Hypothalamus (tissue), 51 donors: ENCODE measurements at places on chromosomes 13 and 19.

- no peak for DNase-seq
Measured at GRCh38 chr13:98083507-98083906, 59.4 kb upstream of the FARP1 start.

DNA sequence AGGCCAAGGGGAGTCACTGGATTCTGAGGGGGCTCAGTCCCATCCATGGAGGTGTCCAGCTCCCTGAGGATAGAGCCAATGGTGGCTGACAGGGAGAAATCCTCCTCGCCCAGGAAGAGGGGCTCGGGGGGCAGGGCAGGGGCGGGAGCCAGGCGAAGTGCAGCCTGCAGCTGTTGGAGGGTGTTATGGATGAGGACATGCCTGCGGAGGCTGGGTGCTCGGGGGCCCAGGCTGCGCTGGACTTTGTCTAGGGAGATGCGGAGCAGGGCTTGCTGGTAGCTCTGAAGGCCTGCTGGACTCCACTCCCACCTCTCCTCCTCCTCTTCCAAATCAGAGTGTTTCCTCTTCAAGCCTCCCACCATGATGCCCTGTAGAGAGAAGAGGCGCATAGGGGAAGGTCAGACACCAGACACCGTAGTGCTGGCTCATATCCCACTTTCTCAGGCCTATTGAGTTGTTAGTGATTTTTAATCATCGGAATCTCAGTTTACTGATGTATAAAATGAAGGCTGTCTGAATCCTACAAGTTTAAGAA, 2.3 kb downstream of the SERTAD3 start:
- DNase-seq = no peak

DNA sequence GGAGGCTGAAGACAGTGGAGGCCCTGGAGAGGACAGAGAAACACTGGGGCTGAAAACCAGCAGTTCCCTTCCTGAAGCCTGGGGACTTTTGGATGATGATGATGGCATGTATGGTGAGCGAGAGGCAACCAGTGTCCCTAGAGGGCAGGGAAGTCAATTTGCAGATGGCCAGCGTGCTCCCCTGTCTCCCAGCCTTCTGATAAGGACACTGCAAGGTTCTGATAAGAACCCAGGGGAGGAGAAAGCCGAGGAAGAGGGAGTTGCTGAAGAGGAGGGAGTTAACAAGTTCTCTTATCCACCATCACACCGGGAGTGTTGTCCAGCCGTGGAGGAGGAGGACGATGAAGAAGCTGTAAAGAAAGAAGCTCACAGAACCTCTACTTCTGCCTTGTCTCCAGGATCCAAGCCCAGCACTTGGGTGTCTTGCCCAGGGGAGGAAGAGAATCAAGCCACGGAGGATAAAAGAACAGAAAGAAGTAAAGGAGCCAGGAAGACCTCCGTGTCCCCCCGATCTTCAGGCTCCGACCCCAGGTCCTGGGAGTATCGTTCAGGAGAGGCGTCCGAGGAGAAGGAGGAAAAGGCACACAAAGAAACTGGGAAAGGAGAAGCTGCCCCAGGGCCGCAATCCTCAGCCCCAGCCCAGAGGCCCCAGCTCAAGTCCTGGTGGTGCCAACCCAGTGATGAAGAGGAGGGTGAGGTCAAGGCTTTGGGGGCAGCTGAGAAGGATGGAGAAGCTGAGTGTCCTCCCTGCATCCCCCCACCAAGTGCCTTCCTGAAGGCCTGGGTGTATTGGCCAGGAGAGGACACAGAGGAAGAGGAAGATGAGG, 1.5 kb downstream of the PPP1R15A start:
- DNase-seq = no peak

- DNase-seq = no peak
Measured at GRCh38 chr13:66567899-66568612, 662.1 kb downstream of the PCDH9 start.

DNA sequence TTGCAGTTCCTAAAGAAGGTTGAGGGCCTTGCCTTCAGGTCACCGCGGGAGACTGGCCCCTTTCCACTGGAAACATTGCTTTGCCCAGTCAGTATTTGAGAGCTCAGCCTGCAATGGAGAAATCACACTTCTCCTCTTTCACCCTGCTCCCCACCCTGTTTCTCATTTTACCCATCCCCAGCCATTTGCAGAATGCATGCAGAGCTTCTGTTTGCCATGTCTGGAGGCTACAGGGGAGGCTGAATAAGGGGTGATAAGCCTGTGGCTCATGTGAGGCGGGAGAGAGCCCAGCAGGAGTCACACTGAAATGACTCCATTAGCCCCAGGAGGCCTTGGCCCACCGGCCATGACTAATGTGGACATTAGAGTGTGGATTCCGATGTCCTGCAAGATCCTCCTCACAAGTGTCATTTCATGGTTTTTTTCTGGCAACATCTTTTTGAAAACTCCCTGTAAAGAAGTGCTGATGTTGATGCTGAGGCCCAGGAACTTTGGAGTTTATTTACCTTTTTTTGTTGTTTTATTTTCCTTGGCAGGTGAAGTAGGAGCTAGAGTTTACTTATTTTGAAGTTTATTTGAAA, 6.3 kb downstream of the SPINT2 start:
- DNase-seq = no peak

DNA sequence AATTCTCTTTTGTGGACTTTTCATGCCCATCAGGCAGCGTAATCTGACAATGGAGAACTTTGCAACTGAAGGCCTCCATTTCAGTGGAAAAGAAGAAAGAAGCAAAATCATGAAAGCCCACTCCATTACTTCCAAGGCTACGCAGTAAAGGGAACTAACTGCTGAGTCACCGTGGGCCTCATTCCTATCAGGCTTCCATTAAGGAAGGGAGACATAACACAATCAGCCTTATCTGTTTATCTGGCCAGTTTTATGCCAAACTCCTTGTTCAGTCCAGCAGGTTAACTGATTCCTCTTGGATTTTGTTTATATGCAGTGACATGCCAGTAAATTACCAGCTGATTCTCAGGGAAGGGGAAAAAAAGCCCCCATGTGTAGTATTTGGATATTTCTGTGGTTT, 56.8 kb upstream of the KATNAL1 start:
- no peak for DNase-seq

GRCh38 chr19:5536337-5536894, 31.3 kb downstream of the TINCR start:
- DNase-seq = peak; percentile 18

DNA sequence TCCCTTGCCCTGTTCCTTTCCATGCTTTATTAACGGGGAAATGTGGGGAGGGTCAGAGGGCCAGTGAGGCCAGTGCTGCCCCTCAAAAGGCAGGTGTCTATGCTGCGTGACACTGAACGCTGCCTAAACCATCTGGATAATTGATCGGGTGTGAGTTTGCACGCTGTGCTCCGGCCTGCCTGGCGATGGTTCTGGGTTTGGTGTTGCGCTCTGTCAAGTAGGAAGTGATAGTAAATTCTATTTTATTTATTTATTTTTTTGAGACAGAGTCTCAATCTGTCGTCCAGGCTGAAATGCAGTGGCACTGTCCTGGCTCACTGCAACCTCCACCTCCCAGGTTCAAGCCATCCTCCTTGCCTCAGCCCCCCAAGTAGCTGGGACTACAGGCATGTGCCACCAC, 86.5 kb downstream of the ATP11A start:
- no peak for DNase-seq

DNA sequence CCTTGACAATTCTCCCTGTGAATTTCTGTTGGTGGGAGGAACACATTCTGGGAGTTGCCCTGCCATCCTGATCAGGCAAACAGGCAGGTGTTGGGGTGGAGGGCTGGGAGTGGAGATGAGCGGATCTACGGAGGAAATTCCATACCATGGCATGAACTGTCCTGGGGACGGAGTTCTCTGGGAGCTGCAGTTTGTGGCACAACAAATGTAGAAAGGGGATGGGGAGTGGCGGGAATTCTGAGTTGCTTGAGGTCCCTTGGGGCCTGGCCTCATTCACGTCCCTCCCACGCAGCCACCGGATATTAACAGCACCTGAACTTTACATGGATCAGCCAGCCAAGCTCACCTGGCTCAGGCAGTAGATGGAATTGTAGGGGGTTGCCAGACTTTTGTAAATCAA, 70.0 kb downstream of the CHST8 start:
- no peak for DNase-seq

DNA sequence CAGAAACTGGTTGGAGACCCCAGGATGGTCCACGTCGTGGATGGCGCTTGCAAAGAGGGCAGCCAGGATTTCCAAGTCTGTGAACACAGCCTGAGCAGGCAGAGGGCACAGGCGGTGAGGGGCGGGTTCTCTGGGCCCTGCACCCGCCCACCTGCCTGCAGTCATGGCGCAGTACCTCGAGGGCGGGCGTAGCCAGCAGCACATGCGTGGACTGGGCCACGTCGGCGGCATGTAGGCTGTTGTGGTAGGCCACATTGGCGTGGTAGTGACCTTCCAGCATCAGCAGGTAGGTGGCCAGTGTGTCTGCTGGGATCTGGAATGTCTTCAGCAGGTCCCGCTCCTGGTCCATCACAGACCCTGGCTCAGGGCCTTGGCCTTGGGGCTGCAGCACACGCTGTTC, 8.1 kb downstream of the PDE4C start:
- DNase-seq = no peak

DNA sequence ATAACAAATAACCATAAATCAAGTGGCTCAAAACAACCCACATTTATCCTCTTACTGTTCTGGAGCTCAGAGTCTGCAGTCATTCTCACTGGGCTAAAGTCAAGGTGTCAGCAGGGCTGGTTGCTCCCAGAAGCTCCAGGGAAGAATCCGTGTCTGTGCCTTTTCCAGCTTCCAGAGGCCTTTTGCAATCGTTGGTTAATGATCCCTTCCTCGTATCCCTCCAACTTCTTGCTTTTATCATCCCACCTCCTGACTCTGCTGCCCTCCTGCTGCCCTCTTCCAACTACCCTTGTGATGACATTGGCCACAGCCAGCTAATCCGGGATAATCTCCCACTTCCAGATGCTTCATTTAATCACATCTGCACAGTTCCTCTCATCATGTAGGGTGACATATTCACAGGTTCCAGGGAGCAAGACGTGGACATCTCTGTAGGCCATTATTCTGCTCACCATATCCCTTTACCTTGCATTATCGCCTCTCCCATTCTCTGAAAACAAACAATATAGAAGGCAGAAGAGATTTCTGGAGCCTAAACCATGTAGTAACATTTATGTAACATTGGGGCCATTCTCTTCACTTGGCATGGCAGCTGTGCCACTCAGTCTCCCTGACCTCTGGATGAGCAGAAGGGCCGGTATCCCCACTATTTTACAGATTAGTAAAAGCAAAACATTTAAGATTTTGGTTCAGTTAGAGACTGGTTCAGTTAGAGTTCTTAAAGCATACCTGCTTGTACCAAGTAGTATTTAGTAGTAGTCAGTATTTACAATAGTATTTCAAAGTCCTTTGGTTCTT, 53.5 kb downstream of the RFC3 start:
- DNase-seq = no peak

DNA sequence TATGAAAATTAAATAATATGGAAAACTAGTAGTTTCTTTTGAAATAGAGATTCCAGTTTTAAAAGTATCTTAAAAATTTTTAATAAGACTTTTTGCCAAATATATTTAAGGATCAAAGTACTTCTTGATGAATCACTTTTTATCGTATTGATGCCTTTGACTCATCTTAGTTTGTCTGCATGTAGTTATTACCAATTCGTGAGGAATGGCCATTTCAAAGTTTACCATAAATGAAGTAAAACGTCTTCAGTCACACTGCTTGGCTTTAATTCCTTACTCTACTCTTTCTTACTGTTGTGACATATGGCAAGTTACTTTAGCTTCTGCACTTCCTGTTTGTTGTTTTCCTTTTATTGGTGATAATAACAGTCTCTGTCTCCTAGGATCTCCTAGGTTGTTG, 38.3 kb downstream of the NDFIP2 start:
- no peak for DNase-seq

GRCh38 chr13:40370661-40371060, 295.8 kb downstream of the FOXO1 start:
- DNase-seq = no peak

DNA sequence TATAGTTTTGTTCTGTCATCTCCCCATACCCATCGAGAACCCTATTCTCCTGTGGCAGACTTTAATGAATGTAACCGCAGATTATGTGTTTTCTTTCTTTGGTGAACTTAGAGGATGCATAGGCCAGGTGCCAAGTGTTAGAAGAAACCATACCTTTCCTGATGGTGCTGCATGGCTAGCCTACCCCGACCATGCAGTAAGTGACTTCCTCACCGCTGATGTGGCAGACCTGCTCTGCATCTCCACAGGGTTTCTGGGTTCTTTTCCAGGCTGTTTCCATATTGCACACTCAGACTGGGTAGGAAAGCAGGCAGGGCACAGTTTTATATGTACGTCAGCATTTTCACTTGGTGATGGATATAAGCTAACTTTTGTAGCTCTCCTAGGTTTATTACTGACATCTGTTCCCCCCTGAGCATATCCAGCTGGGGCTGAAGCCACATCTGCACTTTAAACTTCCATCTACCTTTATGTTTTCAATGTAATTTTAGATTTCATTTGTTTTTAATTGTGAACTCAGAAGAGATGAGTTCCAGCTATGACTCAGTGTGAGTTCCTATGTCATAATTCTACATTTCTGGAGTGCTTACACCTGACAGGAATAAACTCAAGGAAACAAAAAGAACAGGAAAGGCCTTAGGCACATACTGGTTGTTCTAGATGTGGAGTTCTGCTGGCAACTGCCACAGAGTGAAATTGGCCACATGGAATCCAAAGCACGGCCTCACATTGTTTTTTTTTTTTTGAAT, 42.3 kb downstream of the LRCH1 start:
- no peak for DNase-seq

GRCh38 chr19:19873381-19873780, 7.7 kb downstream of the ZNF253 start:
- DNase-seq = no peak

GRCh38 chr13:60646620-60647019, 249.6 kb downstream of the TDRD3 start:
- no peak for DNase-seq

DNA sequence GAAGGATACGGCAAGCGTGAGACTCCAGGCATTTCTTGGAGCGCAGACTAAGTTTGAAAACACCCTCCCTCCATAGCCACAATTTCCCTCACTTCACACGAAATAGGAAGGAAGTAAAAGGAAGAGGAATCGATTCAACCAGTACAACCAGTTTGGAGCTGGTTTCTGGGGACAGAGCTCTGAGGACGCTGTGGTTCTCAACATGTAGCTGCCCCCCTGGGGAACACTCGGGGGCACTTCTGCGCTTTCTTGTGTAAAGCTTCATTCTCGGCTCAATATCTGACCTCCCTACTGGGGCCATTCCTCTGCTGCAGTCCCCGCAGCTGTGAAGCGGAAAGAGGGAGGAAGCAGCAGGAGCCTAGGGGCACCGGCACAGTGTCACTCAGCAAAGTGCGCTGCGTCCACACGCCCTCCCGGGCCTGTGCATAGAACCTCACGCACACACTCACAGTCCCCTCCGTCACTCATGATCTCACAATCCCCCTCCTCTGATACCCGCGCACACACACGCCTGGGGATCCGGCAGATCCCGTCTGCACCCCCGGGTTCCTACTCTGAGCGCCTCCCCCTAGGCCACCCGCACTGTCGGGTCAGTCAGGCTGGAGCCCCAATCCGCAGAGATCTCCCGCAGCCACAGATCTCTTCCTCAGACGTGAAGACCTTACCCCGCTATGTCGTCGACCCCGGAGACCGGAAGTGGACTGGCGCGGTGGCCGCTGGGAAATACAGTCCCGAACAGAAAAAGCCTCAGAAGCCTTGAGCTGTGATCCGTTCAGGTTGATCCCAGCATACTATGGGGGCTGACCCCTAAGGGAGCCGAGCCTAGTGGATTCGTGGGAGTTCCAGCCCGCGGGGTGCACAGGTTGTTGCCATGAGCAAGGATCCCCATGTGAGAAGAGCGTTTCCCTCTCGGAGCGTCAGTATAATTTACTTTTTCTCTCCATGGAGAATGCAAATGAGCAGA, at the start of gene ZNF780A:
Gene ZNF780A, minus strand, starts transcription at position 703 of the 964 bp plus-strand sequence. CDS start 6,190 bp downstream, outside the sequence.
- peak; percentile 69 for DNase-seq

GRCh38 chr13:35920816-35921215, 210.4 kb downstream of the DCLK1 start:
- DNase-seq = no peak
